CD4-positive, alpha-beta T cell (primary cell): ENCODE measurements at places on chromosomes 2 and 18.
A peak's percentile ranks its signal among the peaks of the same experiment; 100 is the strongest.

GRCh38 chr2:210188190-210188589, 17.0 kb upstream of the KANSL1L start:
- no peak for DNase-seq

- no peak for DNase-seq
Observed at GRCh38 chr2:175926272-175926671, 75.8 kb downstream of the LNPK start.

DNA sequence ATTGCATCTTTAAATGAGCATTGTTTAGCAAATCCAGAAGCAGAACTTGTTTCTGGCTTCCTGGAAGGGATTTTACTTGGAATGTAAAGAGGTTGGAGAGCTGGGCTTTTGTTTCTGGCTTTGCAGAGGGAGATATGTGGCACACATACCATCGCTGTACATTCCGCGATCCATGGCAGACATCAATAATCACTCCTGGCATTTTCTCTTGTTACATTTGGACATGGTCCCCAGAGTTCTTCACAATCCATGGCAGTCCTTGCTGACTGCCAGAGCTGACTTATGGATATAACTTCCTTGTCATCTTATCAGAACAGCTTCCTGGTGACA, 445.6 kb upstream of the SPRED2 start:
- no peak for DNase-seq

DNA sequence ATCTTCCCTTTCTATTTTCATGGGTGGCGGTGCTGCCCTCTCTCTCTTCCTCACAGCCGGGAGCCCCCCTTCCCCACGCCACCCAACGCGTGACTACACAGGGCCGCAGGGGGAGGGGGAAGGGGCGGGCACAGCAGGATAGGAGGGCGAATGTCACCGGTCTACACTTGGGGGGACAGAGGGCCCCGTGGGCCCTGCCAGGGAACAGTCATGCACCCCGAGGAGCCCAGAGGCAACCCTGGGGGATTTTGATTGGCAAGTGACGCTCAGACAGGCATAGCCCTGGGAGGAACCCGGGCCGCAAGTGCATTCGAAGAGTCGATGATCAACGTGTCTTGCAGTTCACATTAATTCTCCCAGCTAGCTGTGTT, 91.1 kb upstream of the ANKRD30BL start:
- DNase-seq, result no peak

- DNase-seq, result no peak
Observed at GRCh38 chr2:120926463-120927264, 191.0 kb downstream of the GLI2 start.

GRCh38 chr2:1544478-1545069, 131.3 kb downstream of the TPO start:
- no peak for DNase-seq

GRCh38 chr18:69981948-69982347, 34.3 kb upstream of the CD226 start:
- no peak for DNase-seq

- DNase-seq, result no peak
Observed at GRCh38 chr2:196500686-196501431, 138.7 kb upstream of the CCDC150 start.

- DNase-seq, result peak; percentile 76
Observed at GRCh38 chr2:100653449-100654035, 90.7 kb downstream of the PDCL3 start.

DNA sequence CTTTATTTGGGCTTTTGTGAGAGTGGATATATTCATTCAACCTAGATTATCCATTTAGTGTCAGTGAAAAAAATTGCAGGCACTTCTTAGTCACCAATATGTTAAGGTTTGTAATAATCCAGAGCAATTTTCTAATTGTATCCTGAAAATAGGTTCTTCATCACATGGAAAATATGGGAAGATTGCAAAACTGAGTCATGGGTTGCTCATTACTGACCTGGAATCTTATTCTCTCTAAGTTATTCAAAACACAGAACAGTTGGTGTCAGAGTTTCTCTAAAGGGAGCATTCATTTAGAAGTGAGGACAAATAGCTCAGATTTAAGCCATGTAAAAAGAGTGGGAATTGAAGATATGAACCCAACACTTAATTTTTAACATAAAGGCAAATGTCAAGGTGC, 181.3 kb downstream of the IKZF2 start:
- no peak for DNase-seq

DNA sequence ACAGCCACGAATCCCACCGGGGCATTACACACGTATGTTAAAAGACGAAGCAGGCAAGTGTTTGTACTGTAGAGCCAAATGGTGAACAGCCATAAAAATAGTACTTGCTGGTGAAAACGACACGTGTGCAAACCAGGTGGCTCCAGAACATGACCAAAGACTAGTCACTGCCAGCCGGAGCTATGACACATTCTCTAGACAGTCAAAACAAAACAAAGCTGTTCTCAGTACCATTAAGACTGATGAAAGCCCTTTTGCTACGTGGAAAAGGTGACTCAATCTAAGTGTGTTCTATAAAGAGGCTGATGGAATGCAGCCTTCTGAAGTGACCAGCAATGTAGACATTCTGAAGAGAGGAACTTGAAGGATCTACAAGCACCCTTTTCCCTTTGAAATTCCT, 367.7 kb upstream of the NETO1 start:
- no peak for DNase-seq
